ENCODE measurements at places on chromosomes 4 and X.

DNA sequence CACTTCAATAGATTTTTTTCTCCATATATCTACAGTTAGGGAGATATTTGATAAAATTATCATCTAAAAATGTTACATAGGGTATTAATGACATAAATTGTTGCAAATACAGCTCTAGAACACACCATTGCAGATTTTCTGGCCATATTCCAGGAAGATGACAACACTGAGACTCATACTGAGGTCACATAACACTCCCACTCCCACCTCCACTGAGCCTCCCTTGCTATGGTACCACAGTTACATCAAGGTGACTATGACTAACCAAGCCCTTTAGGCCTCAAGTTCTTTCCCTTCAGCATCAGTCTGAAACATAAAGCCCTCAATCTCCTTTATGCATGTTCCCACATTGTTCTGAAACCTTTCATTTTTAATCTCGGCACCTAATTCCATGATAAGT, 932.0 kb upstream of the IGFBP7 start:
- DNase-seq = no peak

GRCh38 chr4:85187106-85187505, 220.6 kb upstream of the WDFY3 start:
- no peak for DNase-seq

DNA sequence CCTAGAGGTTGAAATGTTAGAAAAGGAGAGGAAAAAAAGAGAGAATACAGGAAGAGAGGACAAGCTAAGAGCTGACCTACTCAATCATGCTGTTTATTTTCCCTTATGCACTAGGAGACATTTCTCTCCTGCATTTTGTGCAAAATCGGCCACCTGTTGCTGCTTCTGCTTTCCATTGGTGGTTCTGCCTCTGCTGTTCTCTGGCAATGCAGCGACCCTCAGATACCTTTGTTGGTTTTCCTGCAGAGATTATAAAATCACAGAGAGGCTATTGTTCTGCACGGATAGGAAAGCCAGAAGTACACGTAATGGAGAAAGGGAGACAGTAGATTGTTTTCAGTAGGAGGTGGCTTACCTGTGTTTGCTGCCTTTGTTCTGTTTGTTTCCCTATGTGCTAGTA, 108.9 kb downstream of the UNC5C start:
- DNase-seq = peak; percentile 16

- no peak for DNase-seq
Observed at GRCh38 chrX:154466036-154466435, 8.0 kb downstream of the PLXNA3 start.

DNA sequence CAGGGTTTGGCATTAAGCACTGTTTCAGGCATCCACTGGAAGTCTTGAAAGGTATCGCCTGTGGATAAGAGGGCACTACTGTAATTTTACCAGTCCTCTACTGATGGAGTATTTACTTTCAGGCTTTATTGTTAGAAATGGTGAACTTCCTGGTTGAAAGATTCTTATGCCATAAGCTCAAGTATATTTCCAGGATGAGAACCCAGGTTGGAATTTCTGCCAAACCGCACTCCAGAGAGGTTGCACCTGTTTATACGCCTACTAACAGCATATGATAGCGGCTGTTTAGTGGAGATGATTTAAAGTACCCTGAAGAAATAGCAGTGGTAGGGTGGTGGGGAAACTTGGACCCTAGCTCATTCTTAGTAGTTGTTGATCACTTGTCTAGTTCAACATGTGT, 9.9 kb downstream of the FNIP2 start:
- DNase-seq = no peak

- no peak for DNase-seq
Observed at GRCh38 chr4:107631560-107631959, 88.5 kb downstream of the PAPSS1 start.

DNA sequence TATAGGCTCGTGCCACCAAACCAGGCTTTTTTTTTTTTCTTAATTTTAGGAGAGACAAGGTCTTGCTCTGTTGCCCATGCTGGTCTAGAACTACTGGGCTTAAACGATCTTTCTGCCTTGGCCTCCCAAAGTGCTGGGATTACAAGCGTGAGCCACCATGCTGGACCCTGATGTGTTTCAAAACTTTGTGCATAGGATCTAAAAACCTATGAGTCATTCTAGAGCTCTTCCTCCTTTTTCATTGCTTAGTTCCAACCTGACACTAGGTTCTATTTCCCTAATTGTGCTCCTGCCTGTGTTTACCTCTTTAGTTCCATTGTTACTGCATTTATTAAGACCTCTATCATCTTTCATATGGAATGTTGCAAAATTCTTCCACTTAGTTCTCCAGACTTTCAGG, 57.3 kb downstream of the HPGD start:
- DNase-seq = no peak

- DNase-seq = no peak
Observed at GRCh38 chr4:67291644-67292043, 253.7 kb downstream of the CENPC start.

- DNase-seq = no peak
Observed at GRCh38 chr4:164716901-164717300, 37.0 kb upstream of the SMIM31 start.

GRCh38 chr4:103853627-103854026, 133.8 kb upstream of the TACR3 start:
- DNase-seq = no peak

GRCh38 chrX:43349363-43349762, 306.7 kb upstream of the MAOA start:
- peak; percentile 32 for DNase-seq

- no peak for DNase-seq
Observed at GRCh38 chr4:985123-985830, 1.6 kb upstream of the IDUA start.

DNA sequence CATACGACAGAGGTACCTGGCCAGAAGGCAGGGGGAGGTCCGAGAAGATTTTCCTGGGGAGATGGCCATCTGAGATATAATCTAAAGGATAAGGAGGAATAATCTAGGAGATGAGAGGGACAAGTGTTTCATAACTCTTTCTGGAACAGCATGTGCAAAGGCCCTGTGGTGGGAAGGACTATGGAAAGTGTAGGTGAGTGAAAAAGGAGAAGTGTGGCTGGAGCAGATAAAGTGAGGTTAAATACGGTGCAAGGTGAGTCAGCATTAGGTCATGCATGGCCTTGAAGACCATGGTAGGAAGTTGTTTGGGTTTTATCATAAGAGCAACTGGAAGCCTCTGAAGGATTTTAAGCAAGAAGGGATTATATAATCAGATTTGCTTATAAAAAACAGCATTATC, 34.6 kb upstream of the MTM1 start:
- no peak for DNase-seq

DNA sequence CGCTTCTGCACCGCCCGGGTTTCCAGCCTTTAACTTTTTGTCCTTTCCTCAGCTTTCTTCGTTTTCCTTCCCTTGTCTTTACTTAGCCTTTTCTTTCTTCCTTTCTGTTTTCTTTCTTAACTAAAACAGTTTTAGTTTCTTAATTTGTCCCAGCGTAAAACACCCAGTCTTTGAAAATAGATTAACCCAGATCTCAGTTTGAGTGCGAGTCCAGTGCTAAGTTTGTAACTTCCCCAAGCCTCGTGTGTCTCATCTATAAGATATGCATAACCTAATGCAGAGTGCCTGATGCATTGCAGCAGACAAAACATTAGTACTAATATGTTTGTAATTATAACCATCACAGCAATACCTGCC, 460 bp upstream of the GEMIN8 start:
- DNase-seq = peak; percentile 33

DNA sequence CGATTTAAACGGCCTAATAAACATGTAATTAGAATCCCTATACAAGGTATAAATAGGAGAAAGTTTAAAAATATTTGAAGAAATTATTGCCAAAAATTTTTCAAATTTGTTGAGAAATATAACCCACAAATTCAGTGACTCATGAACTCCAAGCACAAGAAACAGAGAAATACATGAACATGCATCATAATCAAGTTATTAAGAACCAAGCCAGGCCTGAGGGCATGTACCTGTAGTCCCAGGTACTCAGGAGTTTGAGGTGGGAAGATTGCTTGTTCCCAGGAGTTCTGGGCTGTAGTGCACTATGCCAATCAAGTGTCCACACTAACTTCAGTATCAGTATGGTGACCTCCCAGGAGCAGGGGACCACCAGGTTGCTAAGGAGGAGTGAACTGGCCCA, 341.9 kb downstream of the CAMK2D start:
- DNase-seq = no peak

DNA sequence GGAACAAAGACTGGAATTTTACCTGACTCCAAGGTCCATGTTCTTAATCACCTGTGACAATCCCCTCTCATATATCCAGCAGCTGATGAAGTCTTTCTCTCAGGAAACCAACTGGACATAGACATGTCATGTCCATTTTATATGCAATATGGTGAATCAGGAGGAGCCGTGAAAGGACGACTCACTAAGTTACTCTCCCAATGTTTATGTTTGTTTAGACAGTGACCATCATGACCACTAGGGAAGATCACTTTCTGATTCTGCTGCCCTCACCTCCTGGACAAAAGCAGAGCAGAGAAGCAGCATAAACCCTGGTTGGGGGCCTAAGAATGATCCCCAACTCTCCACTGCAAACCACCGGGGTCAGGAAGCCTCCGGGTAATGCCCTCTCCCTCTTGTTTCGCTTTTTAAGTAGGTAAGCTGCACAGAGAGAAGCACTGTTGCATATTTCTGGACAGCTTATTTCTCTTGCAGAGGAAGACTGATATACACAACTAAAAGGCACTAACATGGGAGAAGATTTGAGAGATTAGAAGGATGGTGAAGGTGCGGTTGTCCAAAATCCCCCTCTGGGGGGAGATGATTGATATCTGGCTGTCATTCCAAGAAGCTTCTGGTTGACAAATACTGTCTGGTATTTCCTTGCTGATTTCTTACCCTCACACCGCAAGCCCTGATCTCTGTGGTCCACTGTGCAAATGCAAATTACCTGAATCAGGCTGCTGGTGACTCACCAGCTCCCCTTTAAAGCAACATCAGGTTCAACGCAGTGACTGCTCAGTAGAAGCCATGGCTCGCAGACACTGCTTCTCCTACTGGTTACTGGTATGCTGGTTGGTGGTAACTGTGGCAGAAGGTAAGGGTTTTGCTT, at the start of gene ODAPH:
TSS of gene ODAPH (plus strand) at position 773 of the 871 bp plus-strand sequence. CDS start at position 790, 17 bp downstream.
- DNase-seq = no peak

DNA sequence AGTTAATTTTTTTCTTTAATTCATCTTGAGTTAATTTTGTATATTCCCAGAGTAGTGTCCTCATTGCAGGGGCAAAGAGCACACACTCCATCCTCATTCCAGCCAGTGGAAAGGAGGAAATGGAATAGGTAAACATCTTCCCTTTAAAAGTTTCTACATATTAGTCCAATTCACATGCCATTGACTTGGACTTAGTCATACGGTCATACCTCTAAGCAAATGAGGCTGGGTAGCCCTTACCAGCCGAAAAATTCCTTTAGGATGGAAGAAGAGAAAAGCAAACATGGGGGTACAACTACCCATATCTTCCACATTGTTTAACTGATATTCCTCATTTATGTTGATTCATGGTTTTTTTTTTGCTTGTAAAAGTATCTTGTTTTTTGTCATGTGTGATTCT, 37.4 kb upstream of the NDP start:
- DNase-seq = no peak

DNA sequence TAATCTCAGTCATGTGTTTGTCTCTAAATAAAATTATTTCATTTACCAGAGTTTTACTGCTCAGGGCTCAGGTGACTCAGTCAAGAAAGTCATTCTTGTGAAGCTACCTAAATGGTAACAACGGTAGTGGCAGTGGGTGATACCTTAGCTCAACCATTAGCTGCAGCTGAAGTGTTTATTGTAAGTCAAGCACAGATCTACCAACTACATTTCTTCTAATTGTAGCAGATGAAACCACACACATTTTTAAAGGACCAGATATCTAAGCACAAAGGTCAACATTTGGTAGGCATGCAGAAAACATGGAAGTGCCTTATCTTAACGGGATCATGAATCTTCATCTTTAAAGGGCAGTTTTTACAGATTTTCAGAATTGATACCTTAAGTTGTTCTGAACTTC, 79.1 kb downstream of the FAT4 start:
- DNase-seq = no peak

GRCh38 chr4:164379694-164380093, 374.2 kb upstream of the SMIM31 start:
- no peak for DNase-seq

GRCh38 chr4:13445841-13446790, 38.0 kb downstream of the RAB28 start:
- no peak for DNase-seq

GRCh38 chr4:85430697-85431096, 44.3 kb upstream of the ARHGAP24 start:
- no peak for DNase-seq

DNA sequence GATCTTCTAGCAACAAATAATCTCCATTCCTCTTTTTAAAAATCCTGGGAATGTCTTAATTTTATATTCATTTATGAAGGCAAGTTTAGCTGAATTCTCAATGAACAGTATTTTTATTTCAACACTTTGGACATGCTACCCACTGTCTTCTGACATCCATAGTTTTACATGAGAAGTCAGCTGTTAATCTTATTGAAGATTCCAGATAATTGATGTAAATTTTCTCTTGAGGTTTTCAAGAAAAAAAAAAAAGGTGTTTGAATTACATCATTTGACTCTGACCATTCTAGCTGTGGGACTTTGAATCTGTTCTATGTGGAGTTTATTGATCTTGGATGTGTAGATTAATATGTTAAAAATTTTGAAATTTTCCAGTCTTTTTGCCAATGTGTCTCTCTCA, 28.0 kb downstream of the PDHA2 start:
- peak; percentile 18 for DNase-seq

DNA sequence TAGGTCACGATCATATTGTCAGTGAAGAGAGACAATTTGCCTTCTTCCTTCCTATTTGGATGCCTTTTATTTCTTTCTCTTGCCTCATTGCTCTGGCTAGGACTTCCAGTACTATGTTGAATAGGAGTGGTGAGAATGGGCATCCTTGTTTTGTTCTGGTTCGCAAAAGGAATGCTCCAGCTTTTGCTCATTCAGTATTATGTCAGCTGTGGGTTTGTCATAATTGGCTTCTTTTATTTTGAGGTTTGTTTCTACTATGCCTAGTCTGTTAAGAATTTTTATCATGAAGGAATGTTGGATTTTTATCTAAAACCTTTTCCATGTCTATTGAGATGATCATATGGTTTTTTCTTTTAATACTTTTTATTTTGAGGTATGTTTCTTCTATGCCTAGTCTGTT, 152.3 kb upstream of the MAD2L1 start:
- DNase-seq = no peak

DNA sequence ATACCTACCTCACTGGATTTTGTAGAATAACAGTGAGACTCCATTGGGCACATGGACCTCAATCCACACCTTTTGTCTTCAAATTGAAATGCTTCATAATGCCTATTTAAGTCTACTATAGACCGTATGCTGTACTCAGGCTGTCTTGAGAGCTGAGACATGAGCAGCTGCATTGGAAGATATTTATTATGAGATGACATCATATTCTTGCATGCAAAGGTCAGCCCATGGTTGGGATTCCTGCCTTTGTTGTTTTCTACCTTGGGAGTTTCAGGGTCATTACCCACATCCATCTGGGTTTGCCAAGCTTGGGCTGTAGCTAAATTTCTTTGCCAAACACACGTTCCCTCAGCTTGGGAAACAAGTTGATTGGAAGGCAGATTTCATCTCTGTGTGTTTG, 33.2 kb upstream of the MAMLD1 start:
- DNase-seq = no peak
